ENCODE measurements at places on chromosomes 6 and 20.

DNA sequence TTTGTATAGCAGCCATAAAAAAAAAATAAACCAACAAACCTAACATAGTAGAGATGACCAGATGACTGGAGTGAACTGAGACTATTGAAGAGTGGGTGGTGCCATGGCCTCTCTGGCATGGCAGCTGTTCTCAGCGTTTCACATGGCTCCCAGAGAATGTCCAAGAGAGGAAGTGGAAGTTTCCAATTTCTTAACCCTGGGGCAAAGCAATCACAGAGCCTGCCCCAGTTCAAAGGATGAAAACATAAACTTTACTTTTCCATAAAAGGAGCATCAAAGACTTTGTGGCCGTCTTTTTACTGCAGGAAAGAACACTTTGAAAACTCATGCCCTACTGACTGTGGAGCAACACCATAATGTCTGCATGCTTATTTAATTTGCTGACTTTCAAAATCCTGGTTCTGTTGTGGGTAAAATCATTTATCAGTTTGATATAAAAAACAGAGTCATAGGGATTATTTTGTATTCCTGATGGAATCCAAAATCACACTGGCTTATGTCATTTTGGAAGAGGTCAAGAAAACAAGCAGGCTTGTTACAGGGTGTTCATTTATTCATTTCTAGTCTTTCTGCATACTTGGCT is 165.4 kb downstream of the SLC35B3 start:
- no peak for DNase-seq

- DNase-seq: no peak
Measured at GRCh38 chr20:48310305-48310704, 517.5 kb downstream of the PREX1 start.

- no peak for DNase-seq
Measured at GRCh38 chr6:6695625-6696276, 107.2 kb downstream of the LY86 start.

- DNase-seq: no peak
Measured at GRCh38 chr20:53287357-53288042, 306.1 kb downstream of the ZNF217 start.

- DNase-seq: no peak
Measured at GRCh38 chr6:145813285-145814034, 1.1 kb downstream of the FBXO30 start.

GRCh38 chr20:25079171-25079570 is 2.8 kb downstream of the VSX1 start:
- DNase-seq: no peak

GRCh38 chr20:17394411-17394810 is 136.8 kb downstream of the BFSP1 start:
- DNase-seq: no peak

DNA sequence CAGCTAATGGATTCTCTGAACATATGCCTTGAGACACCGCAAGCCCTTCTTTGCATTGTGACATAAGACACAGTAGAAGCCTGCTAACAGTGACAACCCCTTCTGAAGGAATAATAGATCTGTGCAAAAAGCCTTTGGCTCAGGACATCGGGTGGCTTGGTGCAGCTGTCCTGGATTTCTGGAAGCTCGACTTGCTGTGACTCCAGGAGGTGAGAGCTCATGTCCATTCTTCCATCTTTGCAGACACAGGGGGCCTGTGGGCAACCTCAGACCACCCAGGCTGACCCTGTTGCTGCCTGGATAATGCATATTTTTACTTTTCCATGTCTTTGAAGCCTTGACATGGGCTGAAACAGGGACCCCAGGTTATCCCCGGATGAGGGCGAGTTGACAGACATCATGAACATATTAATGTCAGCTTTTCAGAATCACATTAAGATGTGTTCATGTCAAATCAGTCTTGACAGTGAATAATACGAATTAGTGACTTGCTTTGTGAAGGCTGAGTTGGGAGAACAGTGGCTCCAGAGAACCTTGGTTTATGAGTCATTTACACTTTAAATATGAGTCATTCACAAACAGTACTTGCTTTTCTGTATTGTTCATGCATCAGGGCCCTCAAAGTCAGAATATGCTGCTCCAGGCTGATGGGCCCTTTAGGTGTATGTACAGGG is 66.8 kb upstream of the IYD start:
- no peak for DNase-seq

DNA sequence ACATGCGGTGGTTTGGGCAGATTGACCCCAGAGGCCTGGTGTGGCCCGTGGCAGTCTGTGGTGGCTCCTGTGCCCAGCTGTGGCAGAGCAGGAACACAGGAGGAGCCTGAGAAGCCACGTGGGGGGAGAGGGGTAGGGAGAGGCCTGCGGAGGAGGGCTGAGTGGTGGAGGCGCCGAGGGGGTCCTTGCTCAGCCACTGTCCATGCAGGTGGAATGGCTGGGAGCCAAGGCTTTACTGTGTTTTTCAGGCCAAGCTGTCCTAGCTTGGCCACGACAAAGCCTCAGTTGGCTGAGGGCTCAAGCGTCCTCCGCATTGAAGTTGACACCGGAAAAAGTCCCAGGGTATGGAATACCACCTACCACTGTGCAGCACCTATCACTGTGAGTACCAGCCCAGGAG is 107.0 kb downstream of the VEGFA start:
- no peak for DNase-seq

GRCh38 chr20:54846948-54847347 is 371.6 kb downstream of the DOK5 start:
- no peak for DNase-seq

GRCh38 chr6:152975204-152975915 is 7.5 kb downstream of the FBXO5 start:
- DNase-seq: no peak

DNA sequence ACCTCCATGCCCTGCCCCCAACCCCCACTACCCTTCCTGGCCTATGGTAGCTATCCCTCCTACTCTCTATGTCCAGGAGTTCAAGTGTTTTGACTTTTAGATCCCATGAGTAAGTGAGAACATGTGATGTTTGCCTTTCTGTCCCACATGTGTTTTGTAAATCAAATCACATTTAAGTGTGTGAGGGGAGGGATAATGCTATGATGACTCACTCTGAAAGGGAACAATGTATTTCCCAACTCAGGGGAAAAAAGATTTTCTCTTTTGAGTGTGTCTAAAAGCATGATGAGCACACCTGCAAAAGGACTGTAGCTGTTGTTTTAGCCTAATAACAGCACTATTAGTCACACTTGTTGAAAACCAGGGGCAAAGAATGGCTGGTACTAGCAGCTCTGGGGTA is 193.7 kb downstream of the GJA10 start:
- DNase-seq: no peak

GRCh38 chr6:12913201-12913600 is 196.6 kb downstream of the PHACTR1 start:
- no peak for DNase-seq

DNA sequence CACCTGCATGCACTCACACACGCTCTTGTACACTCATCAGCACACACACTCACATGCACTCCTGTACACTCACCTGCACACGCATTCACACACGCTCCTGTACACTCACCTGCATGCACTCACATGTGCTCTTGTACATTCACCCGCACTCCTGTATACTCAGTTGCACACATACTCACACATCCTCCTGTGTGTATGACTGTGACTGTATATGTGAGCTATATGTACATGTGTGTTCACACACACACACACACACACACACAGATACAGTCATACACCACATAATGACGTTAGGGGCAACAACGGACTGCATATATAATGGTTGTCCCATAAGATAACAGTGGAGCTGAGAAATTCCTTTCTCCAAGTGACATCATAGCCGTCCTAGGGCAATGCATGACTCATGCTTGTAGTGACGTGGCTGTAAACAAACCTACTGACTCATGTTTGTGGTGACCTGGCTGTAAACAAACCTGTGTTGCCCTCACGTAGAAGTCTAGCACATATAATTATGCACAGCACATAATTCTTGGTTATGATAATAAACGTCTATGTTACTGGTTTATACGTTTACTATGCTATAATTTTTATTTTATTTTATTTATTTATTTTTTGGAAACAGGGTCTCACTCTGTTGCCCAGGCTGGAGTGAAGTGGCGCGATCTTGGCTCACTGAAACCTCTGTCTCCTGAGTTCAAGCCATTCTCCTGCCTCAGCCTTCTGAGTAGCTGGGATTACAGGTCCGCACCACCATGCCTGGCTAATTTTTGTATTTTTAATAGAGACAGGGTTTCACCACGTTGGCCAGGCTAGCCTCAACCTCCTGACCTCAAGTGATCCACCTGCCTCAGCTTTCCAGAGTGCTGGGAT is 22.8 kb upstream of the TAF4 start:
- DNase-seq: no peak

DNA sequence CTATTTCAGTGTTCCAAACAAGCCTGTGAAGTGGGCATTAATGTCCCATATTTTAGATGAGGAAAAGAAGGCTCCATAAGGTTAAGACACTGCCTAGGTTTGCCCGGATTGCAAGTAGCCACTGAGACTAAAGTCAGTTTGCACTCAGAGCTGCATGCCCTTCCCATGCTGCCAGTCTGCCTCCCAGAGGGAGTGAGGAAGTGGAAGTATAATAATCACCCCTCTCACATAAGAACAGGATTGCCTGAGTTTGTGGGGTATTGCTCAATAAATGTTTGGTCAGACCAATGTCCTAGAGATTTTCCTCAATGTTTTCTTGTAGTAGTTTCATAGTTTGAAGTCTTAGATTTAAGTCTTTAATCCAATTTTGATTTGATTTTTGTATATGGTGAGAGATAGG is 43.9 kb upstream of the CLIC5 start:
- no peak for DNase-seq

GRCh38 chr20:33667245-33667675 is 517 bp downstream of the ACTL10 start:
- DNase-seq: no peak

GRCh38 chr6:36804563-36804962 is 34.7 kb downstream of the CPNE5 start:
- DNase-seq: no peak

DNA sequence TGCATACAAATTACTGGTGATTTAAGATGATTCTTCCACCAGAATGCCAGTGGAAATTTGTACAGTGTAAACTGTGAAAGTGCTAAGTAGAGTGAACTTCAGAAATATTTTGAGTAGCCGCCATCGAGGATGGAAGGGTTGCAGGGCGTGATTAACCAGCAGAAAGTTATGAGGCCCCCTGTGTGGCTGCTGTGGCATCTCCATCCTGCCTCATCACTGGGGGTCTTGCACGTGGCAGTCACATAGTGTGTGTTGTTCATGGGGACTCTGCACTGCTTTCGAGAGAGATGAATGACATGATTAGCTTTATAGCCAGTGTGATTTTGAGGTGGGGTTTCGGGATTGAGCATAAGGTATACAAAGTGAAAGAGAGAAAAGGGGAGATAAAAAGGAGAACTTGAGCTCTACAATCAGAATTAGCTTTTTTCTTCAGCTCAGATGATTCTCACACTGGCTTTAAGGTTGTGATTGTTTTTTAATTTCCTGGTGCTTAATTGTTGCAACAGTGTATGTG is 26.4 kb downstream of the KCTD20 start:
- no peak for DNase-seq

DNA sequence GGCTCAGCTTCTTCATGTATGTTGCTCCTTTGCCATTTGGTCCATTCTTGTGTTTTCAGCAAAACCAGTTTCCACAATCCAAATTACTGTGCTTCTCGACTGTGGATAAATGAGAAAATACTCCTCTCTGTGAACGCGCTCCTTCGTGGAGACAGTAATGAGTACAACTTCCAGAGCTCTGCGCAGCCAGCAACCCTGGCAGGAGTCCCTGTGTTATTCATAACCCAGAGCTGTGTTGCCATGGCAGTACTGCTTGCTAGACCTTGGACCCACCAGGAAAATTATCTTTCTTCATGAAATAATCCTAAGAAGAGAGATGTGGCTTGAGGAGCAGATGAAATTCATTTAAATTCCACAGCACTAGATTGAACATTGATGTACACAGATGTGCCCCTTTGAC is 73.7 kb downstream of the SLC22A3 start:
- DNase-seq: no peak

GRCh38 chr6:134533991-134534390 is 216.1 kb upstream of the SGK1 start:
- no peak for DNase-seq

DNA sequence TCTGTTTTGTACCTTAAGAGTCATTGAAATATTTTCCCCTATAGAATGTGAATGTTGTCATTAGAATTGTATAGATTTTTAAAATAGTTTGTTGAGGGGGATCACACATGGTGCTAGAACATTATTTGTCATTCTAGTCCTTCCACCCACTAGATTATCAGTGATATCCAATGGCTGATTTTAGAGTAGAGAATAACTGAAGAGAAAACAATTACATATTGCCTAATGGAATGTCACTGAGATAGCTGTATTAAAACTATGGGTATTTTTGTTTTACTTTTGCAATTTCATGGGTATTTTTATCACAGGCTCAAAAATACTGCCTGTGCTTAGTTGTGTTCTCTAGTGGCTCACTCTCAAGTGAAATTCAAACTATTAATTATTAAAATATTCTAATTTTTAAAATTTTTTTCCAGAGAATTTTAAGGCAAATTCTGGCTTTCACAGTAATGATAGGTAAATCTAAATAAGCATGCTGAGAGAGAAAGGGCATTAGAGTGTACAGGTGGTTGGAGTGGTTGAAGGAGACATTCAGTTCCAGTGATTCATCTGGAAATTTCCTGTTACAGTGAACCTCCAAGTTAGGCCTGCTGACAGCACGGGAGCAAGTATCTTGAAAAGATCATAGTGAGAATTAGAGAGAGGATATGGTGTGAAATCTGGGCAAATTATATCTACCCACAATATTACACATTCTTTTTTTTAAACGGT is 399.6 kb downstream of the NKAIN2 start:
- DNase-seq: no peak

DNA sequence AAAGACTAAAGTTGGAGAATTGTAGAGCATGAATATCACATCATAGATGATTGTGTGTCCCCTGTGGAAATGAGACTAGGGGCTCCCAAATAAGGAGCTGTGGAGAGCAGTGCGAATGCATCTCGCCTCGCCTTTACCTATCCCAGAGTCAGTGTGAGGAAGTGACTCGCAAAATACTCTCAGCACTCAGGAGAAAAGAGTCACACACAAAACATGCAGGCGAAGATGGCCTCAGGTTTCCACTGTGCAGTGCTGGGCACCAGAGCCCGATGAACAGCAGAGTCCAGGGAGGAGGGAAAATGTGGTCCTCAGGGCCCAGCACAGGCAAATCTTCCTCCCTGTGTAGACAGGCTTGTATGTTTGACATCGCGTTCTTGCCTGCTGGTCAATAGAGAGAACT is 126.5 kb upstream of the AFDN start:
- no peak for DNase-seq

GRCh38 chr6:150273457-150274309 is 95.1 kb upstream of the IYD start:
- no peak for DNase-seq

GRCh38 chr20:63175038-63175895 is 40.7 kb downstream of the YTHDF1 start:
- no peak for DNase-seq

DNA sequence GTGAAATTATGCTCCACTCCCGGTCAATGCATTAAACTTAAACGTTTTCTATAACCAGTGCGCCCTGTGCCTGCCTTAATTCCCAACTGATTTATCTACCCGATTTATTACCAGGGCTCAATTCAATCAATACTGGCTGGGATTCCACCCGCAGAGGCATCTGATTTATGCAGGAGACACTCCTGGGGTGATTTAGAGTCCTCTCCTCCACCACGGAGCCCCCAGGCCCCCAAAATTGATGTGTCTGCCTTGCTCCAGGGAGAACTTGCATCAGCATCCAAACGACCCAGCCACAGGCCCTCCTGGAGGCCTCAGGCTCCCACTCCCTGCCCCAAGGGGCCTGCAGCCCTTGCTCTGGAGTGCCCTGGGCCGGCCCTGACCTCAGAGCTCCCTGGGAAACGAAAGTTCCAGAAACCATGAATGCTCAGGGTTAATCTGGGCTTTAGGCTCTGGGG is 29.5 kb downstream of the ANKRD60 start:
- DNase-seq: no peak

Measured in NCI-H510A (cell line).